GDM1 (cell line): ENCODE measurements at places on chromosomes 12 and 14.

GRCh38 chr12:109255377-109255776, 53.7 kb downstream of the FOXN4 start:
- DNase-seq: peak; percentile 5

GRCh38 chr14:61652526-61653262, 42.6 kb upstream of the HIF1A start:
- no peak for DNase-seq

DNA sequence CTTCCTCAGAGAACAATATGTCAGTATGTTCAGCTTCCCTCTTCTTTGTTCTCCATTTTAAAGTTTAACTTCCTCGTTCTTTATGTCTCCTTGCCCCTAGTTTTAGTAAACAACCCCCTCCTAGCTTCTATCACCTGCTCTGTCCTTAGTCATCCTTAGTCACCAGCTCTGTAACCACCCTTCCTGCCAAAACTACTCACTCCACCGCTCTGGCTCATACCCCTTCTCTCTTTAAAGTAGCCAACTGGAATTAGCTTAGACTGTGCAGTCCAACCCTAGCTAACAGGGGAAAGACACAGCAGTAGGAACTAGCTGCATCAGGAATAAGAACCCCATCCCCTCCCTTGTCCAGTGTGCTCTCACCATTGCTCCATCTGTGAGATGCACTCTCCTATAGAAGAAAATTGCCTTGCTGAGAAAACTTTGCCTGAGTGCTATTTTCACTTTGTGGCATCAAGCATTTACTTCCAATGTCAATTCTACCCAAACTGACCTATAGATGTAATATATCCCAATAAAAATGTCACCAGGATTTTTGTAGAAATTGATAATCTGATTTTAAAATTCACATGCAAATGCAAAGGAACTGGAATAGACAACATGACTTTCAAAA, 603.2 kb downstream of the C12orf50 start:
- no peak for DNase-seq

- DNase-seq: no peak
These were observed 20.6 kb downstream of the ST8SIA1 start for GRCh38 chr12:22313963-22314330.

DNA sequence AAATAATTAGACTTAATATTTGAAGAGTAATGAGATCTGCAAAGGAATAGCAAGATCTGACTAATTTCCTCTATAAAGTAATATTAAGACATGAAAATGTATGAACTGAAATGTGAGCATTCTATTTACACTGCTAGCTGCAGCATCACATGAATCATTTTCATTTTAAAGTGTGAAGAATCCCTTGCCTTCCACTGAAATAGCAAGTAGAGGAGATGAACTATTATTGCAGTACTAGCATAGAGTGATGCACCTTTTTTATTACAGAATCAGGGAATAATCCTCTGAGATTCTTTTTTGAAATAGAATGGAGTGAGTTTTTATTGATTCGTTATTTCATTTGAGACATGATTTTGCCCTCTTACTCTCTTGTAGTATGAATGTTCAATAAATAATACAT, 281.9 kb upstream of the NAV3 start:
- no peak for DNase-seq

DNA sequence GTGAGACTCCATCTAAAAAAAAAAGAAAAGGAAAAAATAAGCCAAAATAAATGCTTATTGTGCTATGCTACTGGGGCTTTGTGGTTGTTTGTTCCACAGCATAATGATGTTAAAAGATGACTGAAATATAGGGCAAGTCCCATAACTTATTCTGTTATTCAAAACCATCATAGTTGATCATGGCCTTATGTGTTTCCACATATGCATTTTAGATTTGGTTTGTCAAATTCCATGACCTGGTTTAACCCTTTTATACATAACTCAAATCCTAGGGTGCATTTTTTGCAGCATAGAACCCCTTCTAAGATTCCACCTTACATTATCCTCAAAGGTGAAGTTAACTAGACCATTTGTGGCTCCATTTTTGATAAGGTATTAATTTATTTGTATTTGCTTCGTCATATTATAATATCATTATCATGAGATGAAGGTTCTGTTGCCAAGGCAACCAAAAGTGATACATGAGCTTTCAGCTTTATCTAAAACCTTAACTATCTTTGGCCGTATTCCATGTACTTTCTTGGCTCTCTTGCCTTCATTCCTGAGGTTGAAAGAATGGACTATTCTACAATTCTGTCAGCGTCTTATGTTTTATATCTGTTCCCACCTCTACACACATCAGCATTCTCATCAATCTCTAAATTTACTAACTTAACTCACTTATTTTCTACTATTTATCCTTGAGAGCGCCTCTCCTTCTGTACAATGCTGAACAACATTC, 138.7 kb upstream of the DYRK2 start:
- DNase-seq: no peak

GRCh38 chr12:77435446-77436091, 370.2 kb upstream of the E2F7 start:
- DNase-seq: no peak

GRCh38 chr14:101246894-101247841, 314.1 kb upstream of the DIO3 start:
- DNase-seq: no peak

DNA sequence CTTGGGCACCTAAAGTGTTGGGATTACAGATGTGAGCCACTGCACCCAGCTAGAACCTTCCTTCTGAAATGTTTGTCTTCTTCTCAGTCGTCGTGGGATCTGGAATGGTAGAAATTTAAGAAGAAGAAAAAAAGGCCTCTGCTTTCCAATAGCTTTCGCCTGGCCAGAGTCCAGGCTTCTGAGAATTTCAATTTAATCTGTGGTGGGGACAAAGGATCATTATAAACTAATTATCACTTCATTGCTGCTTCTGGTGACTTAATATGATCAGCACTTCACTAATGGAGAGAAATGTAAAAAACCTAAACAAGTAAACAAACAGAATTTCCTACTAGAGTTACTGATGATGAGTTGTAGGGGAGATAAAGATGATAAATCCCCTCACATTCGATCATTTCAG, 51.3 kb downstream of the CFAP251 start:
- no peak for DNase-seq

GRCh38 chr12:113048716-113049127, 7.8 kb upstream of the DTX1 start:
- peak; percentile 45 for DNase-seq

DNA sequence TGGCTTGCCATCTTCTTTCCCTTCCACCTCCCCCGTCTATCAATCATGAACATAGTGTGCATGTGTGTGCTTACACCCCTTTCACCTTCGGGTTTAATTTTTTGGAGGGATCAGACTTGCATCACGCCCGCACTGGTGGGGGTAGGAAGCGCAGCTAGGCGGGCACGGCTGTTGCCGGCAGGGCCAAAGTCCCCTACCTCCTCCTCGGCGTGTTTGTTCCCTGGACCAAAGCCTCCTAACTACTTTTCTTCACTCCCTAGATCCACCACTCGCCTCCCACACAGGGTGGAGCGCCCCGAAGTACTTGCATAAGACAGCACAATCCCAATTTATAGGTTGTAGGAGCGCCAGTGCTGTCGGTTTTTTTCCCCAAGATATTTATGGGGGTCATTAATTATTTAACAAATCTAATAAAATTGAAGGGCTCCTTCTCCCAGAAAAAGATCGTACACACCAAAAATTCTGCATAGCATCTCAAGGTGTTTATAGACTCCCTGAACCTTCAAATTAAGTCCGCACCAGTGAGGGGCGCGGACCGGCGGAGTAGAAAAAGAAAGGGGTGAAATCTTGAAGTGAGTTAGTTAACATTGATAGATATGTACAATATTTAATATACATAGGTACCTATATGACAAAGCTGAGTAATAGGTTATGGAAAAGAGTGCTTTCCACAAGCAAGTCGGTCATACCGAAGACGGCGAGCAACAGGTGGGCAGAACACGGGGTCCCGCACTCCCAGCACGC, 717 bp downstream of the PKP2 start:
- no peak for DNase-seq

DNA sequence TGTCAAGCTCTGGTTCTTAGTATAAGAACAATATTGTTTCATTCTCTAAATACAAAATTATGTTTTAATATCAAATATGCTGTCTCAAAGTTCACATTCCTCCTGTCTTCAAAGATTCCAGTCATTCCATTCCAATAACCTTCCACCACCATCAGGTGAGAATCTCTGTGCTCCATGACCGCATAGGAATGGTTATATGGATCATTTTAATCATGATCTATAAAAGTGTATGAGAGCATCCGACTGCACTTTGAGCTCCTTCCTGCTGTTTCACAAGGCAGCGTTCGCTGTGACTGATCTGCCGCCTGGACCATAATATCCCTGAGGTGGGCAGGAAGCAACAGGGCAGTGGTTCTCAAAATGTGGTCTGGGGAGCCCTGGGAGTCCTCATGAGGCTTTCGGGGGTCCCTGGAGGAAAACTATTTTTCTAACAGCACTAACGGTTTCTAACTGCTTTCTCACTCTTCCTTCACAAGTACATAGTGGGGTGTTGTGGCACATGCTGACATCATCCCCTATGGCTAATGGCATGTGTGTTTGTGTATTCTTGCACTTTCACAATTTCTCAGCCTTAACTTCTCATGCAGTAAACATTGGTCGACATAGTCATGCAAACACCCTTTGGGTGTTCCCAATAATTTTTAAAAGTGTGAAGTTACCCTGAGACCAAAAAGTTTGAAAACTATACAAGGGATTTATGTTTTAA, 137.4 kb downstream of the ANO2 start:
- no peak for DNase-seq

GRCh38 chr12:94404854-94405253, 54.8 kb downstream of the CEP83 start:
- no peak for DNase-seq

DNA sequence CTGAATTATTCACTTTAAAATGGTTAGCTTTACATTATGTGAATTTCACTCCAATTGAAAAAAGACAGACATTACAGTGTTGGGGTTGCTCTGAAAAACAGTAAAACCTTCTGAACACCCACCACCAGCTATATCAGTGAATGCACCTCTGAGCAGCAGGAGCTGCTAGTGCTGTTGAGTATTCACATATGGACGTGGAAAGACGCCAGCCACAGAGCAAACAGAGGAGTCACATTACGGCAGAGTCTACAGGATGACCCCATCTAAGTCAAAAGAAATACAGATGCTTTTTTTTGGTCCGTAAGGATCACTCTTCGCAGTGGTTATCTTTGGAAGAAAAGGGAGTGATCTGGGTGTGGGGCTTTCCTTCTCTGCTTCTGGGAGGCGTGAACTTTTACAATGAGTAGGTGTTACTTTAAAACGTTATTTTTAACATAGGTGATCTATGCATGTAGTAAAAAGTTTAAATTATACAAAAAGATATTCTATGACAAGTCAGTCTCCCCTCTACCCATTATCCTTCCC, 4.5 kb downstream of the HVCN1 start:
- DNase-seq: no peak

GRCh38 chr12:57708296-57708695, 14.4 kb downstream of the OS9 start:
- DNase-seq: no peak

DNA sequence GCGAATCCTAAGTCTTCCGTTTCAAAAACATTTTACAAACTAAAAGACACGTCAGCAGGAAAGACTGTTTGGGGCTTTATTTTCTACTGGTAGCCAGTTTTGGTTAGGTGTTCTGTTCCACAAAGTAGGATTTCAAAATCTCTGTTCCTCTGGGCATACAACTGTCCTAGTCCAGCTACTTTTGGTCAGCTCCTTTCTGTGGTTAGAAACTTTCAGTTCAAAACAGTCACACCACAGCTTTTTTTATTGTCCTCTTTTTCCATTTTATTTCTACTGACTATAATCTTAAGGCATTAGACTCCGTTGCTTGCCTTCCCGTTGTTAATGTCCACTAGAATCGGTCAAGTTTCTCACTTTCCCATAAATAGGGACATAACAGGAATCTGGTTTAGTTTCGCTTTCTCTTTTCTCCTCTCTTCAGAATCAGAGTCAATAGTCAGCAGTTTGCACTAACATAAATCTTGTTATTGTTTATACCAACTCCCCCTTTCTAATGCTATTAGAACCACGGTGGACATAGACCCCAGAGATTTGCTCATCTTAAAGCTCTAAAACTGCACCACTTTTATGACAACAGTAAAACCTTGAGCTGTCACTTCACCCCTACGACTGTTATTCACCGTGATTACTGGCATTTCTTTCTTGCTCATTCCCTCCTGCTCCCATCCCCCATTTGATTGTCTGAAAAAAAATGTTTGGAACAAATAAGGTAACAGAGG, 41.5 kb upstream of the NPAS3 start:
- DNase-seq: no peak

- DNase-seq: no peak
These were observed 6.2 kb upstream of the KIF26A start for GRCh38 chr14:104131968-104132732.

DNA sequence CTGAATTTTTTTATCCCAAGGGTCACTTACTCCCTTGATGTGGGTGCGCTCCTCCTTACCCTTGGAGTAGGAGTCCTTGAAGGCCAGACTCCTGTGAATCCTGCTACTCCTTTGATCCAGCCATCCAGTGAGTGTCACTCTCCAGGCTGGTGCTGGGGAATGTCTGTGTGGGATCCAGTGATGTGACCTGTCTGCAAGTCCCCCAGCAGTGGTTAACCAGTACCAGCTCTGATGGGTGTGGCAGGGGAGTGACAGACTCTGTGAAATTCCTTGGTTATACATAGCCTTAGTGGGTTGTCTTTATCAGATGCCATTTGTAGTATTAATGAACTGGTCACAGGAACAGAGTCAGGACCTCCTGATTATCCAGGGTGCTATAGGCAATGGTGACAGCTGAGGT, 409.5 kb upstream of the LMO3 start:
- no peak for DNase-seq

- no peak for DNase-seq
These were observed 4.2 kb upstream of the ASPG start for GRCh38 chr14:104081261-104081835.

DNA sequence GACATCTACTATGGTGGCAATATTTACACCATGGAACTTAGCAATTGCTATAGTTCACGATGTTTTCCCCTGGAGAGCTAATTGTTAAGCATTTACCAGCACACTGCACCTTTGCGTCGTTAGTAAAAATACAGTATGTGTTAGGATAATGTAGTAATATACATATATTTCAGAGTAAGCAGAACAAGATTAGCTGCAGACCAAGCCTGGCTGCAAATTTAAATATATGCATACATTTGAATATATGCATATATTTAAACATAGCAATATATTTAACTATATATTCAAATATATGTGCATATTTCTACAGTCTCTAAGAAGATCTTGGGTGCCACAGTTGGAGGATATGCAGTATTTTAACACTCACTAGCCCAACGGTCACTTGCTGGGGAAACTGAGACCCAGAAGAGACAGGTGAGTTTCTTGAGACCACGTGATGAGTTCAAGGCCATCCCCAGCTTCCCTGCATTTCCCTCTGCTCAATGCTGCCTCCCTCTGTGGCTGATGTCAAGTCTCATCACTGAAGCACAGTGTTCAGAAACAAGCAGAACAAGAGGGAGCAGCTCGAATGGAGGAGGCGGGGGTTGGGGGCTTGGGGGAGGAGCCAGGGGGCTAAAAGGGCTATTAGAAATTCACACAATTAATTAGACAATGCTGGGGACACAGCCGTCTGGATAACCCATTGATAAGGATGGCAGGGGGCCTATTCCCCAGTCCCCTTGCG, 708.0 kb downstream of the MED13L start:
- DNase-seq: no peak

- DNase-seq: no peak
These were observed 8.3 kb downstream of the CEP128 start for GRCh38 chr14:80933282-80933681.
